ENCODE measurements at places on chromosomes 3 and 15.

DNA sequence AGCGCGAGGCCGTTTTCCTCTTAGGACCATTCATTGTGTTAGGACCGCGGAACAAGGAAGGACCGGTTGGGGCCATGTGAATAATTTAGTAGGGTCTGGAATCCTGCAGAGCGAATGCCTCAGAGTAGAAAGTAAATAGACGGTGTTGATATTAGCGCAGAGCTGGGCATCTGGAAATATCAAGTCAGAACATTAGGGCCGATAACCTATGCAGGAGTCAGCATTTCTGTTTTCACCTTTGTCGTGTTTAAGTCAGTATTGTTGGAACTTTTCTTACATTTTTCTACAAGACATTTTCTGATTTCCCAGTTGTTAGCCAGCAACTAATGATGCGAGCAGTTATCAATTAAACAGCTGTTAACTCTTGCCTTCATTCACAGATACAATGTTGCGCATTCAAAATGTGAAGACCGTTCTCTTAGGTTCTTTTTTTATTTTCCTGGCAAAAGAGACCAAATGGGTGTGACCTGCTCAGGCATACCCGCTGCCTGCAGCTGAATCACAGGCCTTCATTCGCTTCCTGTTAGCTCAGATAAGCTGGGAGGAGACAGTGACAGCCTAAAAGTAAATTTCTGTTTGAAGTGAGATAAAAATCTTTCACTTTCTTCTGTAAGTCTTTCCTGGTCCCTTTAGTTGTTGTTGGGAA lies 966 bp upstream of the PKM start:
- DNase-seq = no peak

DNA sequence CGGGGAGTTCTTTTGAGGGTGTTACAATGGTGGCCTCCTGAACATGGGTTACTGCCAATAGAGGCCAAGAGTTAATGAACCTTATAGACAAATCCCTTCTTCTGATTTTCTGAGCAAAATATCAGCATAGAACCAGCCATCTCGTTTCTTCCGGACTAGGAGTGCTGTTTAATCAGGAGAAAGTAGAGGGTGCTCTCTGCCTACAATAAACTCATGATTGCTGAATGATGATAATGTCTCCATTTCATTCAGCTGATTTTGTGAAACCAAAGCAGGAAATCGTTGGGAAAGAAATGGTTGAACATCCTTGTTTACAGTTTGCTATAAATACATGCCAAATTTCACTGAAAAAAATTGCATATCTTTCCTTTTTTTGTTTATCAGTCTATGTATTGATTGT lies 142.8 kb upstream of the PLSCR5 start:
- DNase-seq = no peak

DNA sequence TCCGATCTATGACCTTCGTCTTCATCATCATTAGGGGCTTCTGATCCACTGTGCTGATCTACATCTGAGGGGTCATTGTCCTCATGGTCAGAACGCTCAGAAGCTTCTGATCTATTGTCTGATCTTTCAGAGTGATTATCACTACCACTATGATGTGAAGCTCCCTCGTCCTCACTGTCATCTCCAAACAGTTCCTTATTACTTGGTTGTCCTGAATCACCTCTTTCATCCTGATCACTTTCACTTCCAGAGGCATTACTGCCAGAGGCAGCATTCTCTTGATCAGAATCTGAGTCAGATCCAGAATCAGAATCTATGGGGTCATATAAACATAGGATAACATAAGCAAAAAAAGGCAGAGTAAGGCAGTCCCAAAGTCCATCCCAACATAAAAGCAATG lies 5.4 kb downstream of the LEO1 start:
- no peak for DNase-seq

GRCh38 chr3:54511766-54512365 lies 389.5 kb downstream of the CACNA2D3 start:
- DNase-seq = no peak

- no peak for DNase-seq
These were observed 563.7 kb downstream of the SI start for GRCh38 chr3:164514576-164514975.

GRCh38 chr3:112647122-112647521 lies 6.2 kb upstream of the CCDC80 start:
- no peak for DNase-seq

DNA sequence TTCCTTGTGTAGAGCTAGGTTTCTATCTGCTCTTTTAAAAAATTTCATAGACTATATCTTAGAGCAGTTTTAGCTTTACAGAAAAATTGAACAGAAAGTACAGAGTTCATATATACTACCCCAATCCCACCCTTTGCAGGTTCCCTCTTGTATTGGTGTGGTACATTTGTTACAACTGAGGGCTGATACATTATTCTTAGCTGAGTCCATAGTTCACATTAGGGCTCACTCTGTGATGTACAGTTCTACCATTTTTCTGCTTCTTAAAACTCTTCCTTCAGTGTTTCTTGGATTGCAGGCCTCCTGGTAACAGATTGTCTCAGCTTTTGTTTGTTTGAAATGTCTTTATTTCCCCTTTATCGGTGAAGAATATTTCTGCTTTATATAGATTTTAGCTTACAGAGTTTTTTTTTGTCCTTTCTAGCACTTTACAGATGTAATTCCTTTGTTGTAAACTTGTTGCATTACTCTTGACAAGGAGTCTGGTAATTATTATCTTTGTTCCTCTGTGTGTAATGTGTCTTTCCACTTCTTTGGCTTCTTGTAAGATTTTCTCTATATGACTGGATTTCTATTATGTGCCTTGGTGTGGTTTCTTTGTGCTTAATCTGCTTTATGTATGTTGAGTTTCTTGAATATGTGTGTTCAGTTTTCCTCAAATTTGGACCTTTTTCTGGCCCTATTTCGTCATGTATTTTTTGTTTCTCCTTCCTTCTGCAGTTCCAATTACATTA lies 25.3 kb downstream of the MEF2A start:
- DNase-seq = no peak

GRCh38 chr3:63386568-63386967 lies 108.5 kb downstream of the SYNPR start:
- no peak for DNase-seq

DNA sequence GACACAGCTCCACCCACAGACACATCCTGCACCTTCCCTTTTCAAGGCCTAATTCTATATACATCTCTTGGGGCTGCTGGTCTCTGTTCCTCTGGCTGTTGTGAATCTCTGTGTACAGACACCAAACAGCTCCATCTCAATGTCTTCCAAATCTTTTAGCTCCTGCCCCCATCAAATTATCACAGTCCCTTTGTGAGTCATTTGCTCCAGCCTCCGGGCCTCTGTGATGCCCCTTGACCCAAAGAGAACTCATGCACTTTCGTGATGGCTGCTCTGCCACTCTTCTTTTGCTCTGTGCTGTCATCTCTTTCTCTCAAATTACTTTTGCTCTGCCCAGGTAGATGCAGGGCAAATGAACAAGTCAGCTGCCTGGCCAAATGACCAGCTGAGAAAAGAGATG lies 369.0 kb upstream of the CDIN1 start:
- no peak for DNase-seq

DNA sequence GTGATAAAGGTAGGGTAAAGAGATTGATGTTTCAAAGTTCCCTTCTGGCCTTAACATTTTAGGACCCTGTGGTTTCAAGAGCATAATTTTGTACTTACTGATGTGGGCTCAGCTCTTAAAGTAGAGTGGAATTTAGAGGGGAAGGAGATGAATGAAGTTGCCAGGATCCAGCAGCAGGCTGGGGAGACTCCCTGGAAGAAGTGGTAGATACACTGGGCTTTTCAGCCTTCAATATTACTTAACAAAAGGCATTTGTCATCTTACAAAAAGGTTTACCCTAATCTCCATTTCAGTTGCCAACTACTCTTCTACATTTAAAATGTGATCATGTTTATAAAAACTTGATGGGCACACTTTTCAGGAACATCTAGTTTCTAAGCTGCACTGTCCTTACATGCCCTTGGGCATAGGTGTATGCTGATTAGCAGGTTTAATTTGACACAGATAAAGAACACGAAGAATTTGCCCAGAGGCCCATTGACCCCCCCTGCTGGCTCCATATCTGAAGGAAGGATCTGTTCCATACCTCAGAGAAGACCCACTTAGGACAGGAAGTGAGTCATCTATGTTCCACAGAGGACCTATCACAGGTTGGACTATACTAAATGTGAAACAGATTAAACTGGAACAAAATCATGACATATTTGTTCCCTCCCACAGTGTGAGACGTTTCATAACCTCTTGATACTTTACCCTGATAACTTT lies 93.0 kb upstream of the LPP start:
- DNase-seq = peak; percentile 61

DNA sequence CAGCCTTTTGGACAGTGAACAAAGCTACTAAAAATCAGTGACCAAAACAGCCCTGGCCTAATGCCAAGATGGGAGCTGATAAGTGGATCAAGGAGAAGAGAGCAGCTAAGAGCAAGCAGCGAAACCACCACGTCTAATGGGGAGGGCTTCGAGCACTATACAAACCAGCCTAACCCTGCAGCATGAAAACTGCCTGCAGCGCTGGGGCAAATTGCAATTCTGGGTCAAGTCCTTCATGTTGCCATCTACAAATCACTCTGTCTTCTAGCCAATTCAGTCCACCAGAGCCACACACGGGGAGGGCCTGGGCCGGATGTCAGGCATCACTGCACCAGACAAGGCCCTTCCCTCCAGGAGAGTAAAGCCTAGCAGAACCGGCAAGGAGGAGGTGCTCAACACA lies 30.5 kb upstream of the SPATA12 start:
- no peak for DNase-seq

GRCh38 chr3:124383051-124383450 lies 347.2 kb upstream of the UMPS start:
- DNase-seq = no peak

- no peak for DNase-seq
These were observed 52.6 kb downstream of the LRRC28 start for GRCh38 chr15:99303907-99304306.

GRCh38 chr15:60340207-60340921 lies 57.4 kb downstream of the ANXA2 start:
- DNase-seq = no peak

DNA sequence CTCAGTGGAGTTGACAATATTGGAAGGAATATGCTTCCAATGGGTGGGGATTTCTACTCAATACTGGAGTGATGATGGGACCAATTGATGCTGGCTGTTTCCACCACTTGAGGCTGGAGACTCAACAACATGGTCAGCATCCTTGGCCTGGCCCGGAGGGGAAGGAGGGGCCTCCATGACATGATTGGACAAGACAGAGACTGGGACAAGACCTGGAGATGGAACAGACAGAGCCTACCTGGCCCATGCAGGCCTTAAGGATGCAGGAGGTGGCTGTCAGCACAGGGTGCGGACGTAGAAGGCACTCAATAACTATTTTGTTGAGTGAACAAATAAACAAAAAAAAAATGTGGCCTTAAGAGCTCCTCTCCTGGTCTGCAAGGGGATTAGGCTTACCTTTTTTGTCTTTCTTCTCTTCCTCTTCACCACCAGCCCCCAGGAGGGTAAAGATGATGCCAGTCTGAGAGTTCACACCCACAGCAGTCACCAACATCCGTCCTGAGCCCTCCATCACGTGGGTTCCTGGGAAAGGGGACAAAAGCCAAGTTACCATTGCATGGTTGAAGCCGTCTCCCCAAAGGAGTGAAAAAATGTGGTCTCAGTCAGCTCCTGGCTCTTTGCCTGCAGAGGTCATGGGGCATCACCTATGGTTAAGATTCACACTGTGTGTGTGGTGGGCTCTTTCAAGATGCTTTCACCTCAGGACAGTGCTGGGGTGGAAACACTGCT lies 67.1 kb upstream of the SEC13 start:
- DNase-seq = no peak

- no peak for DNase-seq
These were observed 14.6 kb upstream of the ARPP21 start for GRCh38 chr3:35624698-35625097.

DNA sequence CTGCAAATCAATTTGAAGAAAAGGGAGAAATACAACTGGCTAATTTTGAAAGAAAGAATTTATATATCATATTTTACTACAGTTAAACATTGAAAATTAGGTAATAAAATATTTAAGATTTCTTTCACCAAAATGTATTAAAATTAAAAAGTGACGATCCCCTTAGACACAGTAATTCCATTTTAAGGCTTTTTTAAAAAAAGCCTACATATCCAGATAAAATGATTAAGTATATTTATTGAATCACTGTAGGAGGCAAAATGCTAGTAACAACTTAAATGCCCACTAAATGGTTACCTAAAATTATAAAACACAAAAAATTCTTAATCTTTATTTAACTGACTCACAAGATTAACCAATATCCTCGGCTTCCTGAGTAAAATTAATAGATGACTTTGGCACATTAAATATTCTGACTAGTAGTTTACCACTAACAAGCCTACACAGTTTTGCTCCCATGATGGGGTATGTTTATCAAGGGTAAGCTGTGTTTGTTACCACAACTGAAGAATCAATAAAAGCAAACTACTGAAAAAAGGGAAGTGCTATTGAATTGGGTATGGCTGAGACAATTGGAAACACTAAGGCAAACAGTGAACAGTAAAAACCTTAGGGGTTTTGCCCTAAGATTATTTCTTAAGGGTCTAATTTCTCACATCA lies 28.4 kb downstream of the ANKRD28 start:
- no peak for DNase-seq

DNA sequence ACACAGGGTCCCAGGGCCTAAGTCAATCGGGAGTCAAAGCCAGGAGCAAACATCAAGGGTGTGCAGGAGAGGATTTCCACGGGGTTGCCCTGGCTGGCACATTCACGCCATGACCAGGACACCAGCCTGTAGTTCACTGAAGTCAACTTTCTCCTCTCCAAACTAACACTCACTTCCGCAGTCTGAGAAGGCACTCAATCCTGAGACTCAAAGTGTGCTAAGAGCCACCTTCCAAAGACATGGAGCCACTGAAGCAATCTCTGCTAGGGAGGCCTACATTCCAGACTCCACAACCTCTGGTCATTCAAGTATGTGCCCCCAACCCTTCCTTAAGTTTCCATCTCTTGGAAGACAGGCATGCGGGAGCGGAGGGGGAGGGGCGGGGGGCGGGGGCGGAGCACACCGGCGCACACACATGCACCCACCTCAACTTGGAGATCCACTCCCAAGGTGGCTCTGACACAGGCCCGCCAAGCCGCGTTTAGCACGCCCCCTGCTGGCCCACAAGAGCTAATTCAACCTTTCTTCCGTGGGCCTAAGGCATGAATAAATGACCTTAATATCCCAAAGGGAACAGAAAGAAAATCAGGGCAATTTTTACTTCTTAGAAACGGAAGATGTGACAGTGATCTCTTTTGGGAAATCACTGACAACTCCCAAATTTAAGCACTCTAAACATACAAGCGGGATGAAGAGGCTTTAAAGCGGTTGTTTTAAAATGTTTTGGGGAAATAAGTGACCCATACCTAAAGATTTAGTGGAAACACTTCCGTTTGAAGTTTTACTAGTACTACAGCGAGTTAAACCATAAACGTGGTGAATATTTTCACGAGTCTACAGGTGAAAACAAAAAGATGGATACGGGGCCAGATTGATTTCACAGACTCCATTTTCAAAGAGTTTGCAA lies 162.5 kb upstream of the CHRNA7 start:
- no peak for DNase-seq
